ENCODE measurements at places on chromosomes 12 and 14.

DNA sequence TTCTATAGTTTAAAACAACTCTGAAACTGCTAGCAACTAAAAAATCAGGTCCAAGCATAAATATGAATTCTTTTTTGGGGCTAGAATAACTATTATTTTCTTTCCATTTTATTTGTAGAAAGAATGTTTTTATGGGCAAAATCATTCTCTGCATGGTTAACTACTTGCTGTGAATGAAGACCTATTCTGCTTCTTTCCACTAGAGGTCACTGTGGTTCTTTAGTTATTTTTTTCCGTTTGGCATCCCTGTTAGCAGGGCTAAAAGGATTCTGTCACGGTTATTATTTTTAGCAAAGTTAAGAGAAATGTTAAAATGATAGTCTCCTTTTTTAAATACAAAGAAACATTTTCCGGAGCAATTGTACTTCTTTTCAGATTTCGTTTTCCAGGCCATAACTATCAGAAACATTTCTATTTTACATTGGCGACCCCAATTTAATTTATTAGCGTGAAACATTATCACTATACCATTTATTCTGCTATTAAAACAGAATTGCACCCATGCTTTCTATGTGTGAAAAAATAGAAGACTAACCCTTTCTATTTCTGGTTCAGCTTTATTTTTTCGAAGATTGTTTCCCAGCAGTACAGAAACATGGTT is 404.8 kb downstream of the ATP23 start:
- DNase-seq = peak; percentile 51

- no peak for DNase-seq
These were observed 514.1 kb downstream of the ETNK1 start for GRCh38 chr12:23139026-23139425.

DNA sequence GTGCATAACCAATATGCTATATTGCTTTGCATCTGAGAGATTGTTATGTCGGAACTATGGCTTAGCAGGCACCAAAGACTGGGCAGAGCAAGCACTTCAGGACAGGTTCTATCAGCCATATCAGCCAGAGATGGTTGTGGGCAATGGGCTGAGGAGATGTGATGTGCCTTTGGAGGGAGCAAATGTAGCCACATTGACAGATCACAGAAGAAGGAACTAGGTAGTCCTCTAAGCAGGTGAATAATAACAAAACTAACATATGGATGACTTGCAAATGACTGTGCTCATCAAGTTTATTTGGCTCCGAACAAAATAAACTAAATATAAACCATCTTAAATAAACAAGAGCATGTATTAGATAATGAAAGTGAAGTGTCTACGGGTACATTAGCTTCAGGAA is 291.7 kb downstream of the RMST start:
- DNase-seq = no peak

GRCh38 chr12:119659289-119659897 is 8.5 kb upstream of the PRKAB1 start:
- no peak for DNase-seq

DNA sequence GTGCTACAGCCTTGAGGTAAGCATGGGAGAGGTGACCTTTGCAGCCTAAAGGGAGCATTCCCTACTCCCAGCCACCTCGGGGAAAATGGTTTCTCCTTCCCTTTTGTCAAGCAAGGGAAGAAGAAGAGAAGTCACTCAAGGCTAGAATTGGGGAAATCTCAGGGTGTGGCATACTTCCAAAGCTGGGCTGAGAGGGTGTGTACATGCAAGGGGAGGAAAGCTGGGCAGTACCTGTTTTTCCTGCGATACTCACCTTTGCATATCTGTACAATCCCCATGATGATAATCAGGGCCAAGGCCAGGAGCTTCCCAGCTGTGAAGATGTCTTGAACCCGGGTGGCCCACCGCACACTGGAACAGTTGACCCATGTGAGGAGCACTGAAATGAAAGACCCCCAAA is 23.8 kb upstream of the CEBPE start:
- DNase-seq = no peak

GRCh38 chr14:54116198-54116885 is 159.7 kb upstream of the BMP4 start:
- no peak for DNase-seq

DNA sequence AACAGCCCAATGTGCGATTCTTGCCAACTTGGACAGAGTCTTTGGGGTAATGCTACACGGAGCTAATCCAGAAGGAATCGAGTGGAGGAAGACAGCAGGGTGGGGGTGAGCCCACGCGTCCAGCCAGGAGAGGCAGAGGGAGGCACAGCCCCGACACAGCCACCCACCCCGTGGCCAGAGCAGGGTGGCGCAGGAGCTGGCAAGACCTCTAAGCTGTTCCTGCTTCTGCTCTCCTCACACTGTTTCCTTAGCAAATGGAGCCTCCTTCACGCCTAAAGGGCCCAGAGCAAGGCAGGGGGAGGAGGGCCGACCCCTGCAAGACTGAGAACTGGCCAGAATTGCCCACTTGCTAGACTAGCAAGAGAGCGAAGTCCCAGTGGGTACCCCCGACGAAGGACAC is 91.5 kb downstream of the FBXL14 start:
- DNase-seq = no peak

DNA sequence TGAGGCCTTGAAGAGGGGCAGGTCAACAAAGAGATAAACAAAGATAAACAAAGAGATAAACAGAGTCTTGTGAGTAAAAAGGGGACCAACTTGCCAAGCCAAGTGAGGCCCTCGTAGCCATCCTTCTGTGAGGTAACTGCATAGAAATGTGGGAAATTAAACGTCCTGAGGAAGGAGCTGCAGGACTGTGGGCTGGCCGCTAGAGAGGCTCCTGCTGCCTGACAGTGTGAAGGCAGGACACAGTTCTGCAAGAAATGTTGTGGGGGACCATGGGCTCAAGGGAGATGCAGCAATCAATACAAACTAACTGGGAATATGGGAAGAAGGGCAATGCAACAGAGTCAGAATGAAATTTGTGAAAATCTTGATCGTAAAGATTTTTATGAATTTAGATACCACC is 91.9 kb downstream of the SLC8A3 start:
- peak; percentile 0 for DNase-seq

DNA sequence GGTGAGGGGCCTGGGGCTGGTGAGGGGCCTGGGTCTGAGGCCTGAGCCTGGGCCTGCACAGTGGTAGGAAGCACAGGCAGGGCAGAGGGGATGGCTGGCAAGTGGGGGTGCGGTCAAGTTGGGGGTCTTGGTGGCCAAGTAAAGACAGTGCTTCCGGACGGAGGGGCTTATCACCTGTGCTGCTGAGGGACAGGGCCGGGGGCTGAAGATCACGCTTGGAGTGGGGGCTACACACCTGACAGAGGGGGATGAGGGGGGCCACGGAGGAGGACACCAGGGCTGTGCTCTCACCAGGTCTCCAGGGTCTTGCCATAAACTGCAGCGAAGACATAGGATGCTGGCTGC is 12.2 kb downstream of the TEDC1 start:
- DNase-seq = no peak

GRCh38 chr14:62710811-62711210 is 334.4 kb downstream of the KCNH5 start:
- DNase-seq = no peak

- DNase-seq = no peak
These were observed 72.5 kb downstream of the LGMN start for GRCh38 chr14:92675976-92676375.

DNA sequence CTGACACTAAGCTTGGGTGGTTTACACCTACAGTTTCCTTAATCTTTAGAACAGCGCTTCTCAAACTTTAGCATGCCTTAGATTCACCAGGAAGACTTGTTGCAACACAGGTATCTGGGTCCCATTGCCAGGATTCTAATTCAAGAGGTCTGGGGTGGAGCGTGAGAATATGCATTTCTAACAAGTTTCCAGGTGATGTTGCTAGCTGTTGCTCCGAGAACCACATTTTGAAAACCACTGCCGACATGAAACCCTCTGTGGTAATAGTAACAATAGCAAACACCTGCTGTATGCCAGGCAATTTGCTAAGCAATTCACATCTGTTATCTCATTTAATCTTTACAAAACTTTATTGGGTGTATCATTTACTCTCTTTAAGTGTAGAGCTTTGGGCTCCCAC is 58.6 kb downstream of the TRHDE start:
- DNase-seq = no peak

GRCh38 chr12:119956047-119956446 is 33.0 kb upstream of the BICDL1 start:
- DNase-seq = no peak

- no peak for DNase-seq
These were observed 16.3 kb downstream of the CREBL2 start for GRCh38 chr12:12628013-12628412.

GRCh38 chr12:94092516-94093241 is 55.7 kb upstream of the PLXNC1 start:
- DNase-seq = peak; percentile 57

DNA sequence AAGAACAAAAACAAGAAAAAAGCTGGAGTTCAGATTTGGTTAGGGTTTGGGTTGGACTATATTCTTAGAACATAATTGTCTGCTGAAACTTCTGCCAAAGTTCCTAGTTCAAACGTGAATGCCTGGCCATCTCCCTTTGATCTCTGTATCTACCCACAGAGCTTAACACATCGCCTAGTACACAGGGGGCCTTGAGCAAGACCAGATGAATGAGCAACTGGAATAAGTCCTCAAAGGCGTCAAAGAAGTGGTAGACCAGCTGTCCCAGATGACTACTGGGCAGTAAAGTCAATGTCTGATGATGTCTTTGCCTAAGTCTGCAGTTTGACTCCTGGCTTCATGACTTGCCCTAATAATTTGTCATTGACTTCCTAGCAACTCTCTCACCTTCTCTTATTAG is 13.9 kb upstream of the STAB2 start:
- no peak for DNase-seq

DNA sequence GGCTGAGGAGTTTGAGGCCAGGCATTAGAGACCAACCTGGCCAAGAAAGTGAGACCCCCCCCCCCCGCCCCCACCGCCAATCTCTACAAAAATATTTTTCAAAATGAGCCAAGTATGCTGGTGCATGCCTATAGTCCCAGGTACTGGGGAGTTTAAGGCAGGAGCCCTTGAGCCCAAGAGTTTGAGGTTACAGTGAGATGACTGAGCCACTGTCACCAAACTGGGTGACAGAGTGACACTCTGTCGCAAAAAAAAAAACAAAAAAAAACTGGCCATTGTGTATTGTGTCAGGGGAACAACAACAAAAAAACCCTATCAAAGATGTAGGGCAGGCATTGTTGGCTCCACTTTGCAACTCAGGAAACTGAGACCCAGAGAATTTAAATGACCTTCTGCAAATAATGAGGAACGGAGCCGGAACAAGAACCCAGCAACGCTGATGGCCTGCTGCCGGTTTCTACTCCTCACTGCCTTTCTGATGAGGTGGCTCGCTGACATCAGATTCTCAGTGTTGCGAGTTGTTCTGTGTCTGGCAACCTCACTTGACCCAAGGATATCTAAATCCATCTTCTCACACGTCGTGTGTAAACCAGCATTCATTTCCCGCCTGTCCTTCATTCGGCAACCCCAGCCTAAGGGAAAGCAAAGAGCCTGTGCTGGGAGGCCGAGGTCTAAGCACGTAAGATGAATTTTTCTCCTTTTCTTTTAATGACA is 195.2 kb upstream of the CRY1 start:
- DNase-seq = no peak

- DNase-seq = no peak
These were observed 28.2 kb upstream of the BCL11B start for GRCh38 chr14:99300190-99300589.

DNA sequence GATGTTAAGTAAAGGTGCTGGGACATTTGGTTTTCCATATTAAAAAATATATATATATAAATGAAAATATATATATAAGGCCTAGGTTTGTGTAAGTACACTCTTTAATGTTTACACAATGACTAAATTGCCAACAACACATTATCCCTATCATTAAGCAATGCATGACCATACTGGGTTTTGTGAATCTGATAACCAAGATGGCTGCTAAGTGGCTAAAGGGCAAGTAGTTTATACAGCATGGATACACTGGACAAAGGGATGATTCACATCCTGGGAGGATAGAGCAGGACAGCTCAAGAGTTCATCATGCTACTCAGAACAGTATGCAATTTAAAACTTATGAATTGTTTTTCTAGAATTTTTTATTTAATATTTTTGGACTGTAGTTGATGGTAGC is 89.3 kb downstream of the FIGNL2 start:
- peak; percentile 47 for DNase-seq

- no peak for DNase-seq
These were observed 40.0 kb upstream of the CTDSP2 start for GRCh38 chr12:57886542-57886941.

DNA sequence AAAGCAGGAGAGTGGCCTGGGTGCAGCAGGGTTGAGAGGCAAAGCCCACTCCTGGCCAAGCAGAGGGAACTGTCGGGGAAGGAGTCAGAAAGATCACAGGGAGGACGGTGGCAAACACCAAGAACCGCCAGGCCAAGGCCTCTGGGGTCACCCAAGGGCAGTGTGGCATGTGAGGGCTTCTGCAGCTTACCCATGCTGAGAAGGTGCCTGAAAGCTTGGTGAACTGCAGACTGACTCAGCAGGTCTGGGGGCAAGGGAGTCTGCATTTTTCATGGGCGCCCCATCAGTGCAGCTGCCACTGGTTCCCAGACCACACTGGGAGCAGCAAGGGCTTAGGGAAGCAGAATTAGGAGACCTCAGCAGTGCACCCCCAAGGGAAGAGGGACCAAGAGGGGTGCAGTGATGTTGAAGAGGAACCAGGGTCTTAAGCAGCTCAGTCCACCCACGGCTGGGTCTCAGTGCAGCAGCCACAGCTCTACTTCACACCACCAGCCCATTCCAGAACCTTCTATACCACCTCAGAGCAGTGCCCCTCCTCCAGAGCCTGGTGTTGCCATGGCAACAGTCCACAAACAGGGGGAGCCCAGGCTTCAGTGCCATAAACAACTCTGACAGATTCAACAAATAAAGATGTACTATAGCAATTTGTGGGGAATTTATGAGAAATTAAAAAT is 59.4 kb downstream of the ITPK1 start:
- no peak for DNase-seq

GRCh38 chr12:102119674-102120563 is at the start of the genes NUP37 and PARPBP:
Gene NUP37, minus strand, starts transcription at chr12:102120114. Its CDS starts 1,596 bp downstream, at chr12:102118518.
Gene PARPBP, plus strand, starts transcription at chr12:102120183. Its CDS starts 3,706 bp downstream, at chr12:102123889.
- DNase-seq = peak; percentile 66

GRCh38 chr14:92866901-92867865 is 55.8 kb upstream of the CHGA start:
- DNase-seq = no peak

DNA sequence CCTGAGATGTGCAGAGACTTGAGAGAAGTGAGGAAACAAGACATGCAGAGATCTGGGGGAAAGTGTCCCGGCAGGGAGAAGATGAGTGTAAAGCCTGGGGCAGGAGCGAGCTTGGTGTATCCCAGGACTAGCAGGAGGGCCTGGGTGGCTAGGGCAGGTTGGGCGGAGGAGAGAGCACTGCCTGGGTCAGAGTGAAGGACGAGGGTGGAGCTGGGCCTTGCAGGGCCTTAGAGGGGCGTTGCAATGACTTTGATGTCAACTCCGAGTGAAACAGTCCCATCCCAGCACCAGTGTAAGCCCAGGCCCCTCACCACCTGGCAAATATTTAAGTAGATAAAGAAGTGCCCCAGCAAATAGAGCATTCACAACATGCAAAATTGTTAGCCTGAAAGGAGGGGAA is 24.2 kb upstream of the RFLNA start:
- no peak for DNase-seq

DNA sequence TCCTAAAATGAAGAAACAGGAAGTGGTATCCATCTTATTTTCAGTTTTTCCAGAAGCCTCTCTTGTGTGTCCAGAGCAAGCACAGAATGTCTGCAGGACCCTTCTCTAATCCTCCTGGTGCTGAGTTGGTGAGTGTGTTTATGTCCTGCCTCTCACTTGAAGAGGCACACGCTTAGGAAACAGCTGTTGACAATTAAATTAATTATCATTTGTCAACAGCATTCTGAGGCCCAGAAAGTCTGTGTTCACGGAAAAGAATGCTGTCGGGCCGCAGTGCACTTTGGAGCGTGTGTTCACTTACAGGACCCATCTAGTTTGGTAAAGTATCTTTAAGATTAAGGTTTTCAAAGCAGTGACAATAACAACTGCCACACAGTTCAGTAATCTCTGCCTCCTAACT is 70.5 kb downstream of the LMNTD1 start:
- DNase-seq = no peak

All from stromal cell of bone marrow (primary cell).